ENCODE measurements at places on chromosomes 11 and 22.

DNA sequence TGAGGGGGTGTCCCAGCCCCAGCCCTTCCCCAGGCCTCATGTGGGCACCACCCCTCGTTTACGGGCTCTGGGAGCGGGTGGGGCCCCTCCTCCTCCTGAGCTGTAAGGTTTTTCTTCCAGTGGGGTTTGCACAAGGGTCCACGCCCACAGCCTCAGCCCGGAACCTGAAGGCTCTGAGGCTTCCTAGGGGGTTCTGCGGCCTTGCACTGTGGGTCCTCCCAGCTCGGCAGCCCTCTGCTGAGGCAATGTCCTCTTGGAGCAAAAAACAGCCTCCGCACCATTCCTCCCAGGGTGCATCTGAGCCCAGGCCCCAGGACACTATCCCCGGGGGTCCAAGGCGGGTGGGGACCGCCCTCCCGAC is 14.1 kb downstream of the H19 start:
- no peak for DNase-seq

DNA sequence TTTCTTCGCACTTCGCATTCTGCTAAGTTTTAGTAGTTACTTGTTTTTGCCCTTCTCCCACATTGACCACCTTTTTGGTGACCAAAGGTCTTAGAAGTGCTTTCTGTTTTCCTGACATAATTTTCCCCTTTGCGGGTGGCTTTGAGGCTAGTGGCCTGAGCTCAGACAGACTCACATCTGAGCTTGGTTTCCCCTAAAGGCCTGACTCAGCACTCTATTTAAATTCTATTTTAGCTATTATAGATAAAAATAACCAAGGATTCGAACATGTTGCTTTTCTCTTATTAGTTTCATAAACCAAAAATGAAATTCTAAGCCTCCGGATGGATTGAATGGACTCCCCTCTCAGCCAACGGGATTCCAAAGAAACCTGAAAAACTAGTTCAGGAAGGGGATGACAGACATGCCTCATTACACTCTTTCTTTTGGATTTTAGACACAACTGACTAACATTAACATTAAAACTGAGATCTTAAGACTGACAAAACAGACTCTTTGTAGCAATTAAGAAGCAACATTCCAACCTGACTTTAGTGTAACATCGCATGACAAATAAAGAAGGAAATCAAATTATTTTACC is 258.5 kb downstream of the LUZP2 start:
- no peak for DNase-seq

- DNase-seq: no peak
Observed at GRCh38 chr11:129709801-129710398, 105.7 kb upstream of the TMEM45B start.

GRCh38 chr22:47044722-47045535 is 282.5 kb downstream of the TBC1D22A start:
- no peak for DNase-seq

DNA sequence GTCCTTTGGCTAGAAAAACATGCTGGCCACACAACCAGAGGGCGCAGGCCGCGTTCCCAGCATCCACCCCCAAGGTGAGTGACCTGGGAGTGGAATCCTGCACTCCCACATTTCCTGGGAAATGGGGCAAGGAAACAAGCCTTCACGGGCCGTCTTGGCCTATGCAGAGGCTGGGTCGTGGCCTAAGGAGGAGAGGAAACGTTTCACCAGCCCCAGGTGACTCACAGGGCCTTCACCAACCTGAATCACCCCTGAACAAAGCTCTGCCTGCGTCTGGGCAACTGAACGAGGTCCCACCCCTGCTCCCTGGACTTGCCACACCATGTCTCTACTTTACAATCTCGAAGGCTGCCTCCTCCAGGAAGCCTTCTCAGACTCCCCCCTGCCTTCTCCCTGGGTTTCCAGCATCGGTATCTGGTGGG is 13.2 kb downstream of the MYH9 start:
- DNase-seq: no peak

GRCh38 chr11:78214331-78215194 is 25.8 kb downstream of the USP35 start:
- DNase-seq: no peak

GRCh38 chr11:17734418-17734911 is at the start of gene KCNC1:
Gene KCNC1, plus strand, starts transcription at chr11:17734781. Its CDS starts 1,222 bp downstream, at chr11:17736003.
- DNase-seq: no peak

DNA sequence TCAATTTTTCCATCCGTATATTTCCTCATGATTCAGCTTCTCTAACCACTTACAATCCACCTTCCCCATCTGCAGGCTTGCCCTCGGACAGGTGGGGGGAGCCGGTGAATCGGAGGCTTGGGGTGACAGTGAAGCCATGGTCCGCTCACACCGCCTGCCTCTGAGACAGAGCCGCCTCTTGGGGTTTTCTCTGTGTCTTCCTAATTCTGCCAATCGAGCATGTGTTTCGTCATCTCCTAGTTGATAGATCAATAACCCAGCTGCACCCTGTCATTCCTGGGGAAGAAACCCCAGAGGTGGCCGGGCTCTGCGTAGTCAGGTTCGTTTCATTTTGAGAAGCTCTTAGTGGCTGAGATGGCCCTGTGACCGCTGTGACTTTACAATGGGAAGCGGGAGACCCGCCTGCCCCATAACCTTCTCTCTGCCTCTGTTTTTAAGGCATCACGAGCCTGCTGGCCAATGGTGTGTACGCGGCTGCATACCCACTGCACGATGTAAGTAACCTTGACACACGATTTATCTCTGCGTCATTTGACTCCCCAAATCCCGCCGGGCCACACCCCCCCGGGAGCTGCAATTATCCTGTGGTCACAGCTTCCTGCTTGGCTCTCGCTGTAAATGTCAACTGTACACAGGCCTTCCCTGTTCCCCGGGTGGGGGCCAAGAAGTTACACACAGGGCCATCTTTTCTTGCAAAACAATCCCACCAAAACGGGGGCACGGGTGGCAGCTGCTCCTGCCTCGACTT is 33.3 kb downstream of the ANO1 start:
- DNase-seq: no peak

DNA sequence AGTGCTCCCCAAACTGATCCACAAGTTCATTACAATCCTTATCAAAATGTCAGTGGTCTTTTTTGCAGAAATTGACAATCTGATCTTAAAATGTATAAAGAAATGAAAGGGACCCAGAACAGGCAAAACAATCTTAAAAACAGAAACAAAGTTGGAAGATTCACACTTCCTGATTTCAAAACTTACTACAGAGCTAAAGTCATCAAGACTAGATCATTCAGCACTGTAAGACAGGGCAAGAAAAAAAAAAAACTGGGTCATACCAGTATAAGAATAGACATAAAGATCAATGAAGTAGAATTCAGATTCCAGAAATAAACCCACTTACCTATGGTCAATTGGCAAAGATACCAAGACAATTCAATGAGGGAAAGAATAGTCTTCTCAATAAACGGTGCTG is 4.5 kb upstream of the STK33 start:
- DNase-seq: no peak

DNA sequence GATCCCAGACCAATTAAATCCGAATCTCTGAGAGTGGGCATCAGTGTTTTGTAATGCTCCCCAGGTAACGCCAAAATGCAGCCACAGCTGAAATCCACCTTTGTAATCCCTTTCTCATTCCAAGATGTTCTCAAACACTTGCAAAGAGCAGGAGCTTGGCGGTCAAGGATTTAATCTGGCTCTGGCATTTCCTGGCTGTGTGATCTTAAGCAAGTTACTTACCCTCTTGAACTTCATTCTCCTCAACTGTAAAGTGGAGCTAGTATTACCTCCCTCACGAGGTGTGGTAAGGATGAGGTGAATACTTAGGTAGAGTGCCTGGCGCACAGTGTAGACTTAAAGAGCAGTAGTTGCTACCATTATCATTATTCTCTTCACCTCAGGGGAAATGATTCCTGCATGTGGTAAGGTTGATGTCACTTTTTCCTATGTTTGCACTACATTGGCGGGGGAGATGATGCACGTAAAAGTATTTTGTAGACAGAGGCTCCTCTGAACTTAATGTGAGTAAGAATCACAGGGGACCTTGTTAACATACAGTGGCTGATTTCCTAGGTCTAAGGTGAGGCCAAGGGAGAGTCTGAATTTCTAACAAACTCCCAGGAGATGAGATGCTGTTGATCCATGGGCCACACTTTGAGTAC is 210.4 kb upstream of the PITPNB start:
- no peak for DNase-seq

GRCh38 chr11:70413151-70413550 is 14.8 kb downstream of the CTTN start:
- DNase-seq: no peak

Data from cortex of kidney (tissue), 1 donor.